Stimulated activated CD4-positive, alpha-beta T cell treated with anti-CD3 and anti-CD28 coated beads, Interleukin-15, amount 100 ng/mL, for 1 hour (primary cell): ENCODE measurements at places on chromosomes 3 and 15.

DNA sequence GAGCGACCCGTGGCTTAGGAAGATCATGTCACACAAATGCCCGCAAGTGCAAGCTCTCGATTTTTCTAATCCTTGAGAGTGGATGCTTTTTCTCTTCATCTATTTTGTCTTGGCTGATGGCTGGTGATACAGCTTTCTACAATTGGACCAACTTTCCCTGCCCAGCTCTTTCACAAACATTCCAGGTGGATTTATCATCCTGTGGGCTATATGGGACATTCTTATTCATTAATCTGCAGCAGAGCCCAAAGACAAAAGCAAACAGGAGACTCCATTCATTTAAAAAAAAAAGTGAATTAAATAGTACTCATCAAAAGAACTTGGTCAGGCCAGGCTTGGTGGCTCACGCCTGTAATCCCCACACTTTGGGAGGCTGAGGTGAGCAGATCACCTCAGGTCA is 14.2 kb upstream of the TSEN2 start:
- DNase-seq, result no peak

DNA sequence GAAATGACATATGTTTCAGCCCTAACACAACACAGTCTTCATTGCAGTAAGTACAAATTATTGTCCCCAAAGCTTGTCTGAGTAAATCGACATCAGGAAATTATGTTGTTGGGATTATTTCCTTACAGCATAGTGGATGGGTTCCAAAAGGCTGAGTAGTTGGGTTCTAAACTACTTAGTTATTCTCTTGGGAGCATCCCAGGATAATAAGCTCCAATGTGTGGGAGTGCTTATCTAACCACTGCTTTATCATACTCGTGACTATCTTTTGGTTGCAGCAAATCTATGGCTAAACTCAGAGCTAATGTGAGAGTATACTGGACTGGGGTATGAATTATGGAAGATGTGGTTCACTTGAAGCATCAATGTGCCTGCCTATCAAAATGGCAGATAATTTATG is 128.5 kb downstream of the RBMS3 start:
- no peak for DNase-seq

- DNase-seq, result no peak
Observed at GRCh38 chr3:149342413-149343380, 9.3 kb upstream of the TM4SF18 start.

DNA sequence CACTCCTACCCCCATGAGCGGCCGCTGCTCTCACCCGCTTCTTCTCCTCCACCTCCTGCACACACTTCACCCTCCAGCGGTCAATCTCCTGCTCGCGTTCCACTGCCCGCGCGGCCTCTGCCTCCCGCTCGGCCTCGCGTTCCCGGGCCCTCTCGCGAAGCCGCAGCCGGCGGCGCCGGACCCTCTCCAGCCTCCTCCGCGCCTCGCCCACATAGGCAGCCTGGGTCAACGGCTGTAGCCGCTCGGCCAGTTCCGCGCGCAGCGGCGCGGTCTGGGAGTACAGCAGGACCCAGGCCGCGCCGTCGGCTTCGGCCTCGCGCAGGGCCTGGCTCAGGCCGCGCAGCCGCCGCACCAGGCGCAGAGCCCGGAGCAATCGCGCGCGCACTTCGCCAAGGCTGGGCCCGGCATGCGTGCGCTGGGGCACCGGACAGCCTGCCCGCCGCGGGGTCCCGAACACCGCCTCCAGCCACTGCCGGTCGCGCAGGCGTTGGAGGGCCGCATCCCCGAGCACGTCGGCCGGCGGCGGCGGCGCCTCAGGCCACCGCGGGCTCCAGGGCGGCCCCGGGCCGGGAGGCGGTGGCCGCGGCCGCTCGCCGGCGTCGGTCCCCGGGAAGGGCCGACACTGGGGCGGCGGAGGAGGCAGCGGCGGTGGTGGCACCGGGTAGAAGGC is 595 bp downstream of the PDCD7 start:
- DNase-seq, result no peak

DNA sequence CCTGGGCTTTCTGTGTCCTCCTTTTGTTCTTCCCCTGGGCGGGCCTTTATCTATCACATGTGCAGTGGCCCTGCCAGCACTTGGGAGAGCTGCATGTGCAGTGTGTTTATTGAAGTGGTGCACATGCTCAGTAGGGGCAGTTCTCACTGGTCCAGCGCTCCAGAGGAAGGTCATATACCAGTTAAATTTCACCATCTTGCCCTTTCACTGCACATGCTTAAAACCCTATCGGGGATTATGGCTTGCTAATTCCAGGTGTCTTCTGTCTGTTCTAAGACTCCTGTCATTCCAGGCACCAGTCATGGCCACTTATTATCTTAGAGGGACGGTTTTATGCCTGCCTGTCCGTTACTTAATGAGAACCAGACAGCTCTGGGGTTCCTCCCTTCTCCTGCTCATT is 52.2 kb downstream of the ROPN1B start:
- no peak for DNase-seq

- DNase-seq, result no peak
Observed at GRCh38 chr3:150145659-150146058, 175.0 kb upstream of the PFN2 start.

DNA sequence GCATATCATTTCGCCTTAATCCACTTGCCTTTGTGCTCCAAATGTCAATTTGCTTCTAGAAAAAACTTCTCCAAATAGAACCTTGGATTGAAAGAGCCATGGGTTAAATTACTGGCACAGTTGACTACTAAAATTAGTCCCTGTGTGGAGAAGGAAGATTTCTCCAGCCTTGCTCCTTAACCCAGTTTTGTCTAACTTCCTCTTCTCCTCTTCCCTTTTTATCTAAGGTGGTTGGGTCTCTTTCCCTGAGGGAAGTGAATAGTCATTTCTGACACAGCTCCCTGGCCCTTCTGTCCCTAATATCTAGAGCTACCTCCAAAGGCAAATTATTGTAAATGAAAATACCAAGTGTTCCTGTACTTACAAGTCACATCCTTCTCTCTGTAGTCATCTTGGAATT is 527.9 kb upstream of the TBL1XR1 start:
- DNase-seq, result no peak

GRCh38 chr3:59764171-59764570 is 714.3 kb upstream of the CFAP20DC start:
- no peak for DNase-seq
